ENCODE measurements at places on chromosomes 16 and 17.

DNA sequence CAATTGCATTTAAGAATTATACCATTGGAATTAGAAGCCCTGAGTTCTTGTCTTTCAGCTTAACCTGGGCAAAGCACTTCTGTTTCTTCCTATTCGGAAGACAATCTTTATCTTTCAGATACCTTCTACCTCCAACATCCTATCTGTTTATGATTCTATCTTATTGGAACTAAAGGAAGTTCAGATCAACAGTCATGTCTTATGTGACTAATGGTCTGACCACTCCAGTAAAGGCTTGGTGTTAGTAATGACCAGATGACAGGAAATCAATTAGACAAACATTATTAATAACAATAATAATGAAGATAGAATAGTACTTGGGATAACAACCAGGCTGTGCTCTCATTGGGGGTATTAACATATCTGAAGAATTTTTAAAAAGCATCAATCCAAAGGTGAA, 11.3 kb downstream of the HS3ST3A1 start:
- no peak for DNase-seq

DNA sequence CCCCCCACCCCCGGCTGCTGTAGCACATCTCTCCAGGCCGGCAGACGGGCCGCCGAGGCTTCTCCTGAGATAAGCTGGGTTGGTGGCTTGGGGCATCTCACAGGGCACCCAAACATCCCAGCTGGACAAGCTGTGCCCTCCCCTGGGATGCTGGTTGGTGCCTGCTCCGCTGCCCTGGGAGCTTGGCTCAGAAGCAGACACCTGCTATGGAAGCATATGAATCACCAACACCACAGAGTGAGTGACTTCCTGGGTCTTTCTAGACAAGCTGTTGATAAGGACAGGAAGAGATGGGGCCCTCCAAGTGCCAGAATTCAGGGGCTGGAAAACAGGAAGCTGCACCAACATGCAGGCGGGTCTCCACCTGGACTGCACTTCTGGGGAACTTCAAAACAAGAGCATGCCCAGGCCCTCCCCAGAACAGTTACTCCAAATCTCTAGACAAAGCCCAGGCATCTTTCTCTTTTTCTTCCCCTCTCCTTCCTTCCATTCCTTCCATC, 13.7 kb downstream of the C16orf95 start:
- DNase-seq, result no peak

DNA sequence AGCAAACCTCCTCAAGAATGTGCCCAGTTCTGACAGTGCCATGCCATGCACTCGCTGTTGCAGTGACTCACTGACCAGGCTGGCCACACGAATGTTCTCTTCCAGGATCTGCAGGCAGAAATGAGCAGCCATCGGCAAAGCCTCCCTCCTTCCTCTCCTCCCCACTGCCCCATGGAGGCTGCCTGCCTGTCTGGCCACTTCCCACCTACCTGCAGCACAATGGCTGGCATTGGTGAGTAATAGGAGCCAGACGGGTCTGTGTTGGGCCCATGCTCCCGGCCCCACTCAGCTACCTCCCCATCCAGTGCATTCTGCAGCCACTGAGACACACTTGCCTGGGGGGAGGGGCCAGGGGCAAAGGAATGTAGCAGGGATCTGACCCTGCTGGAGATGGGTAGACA, 2.8 kb upstream of the MATCAP1 start:
- DNase-seq, result no peak

GRCh38 chr17:56597495-56597990, 4.0 kb downstream of the NOG start:
- no peak for DNase-seq

GRCh38 chr16:73047221-73047535, 750 bp downstream of the ZFHX3 start:
- DNase-seq, result no peak

- no peak for DNase-seq
Measured at GRCh38 chr17:40936437-40936971, 942 bp downstream of the KRT23 start.

DNA sequence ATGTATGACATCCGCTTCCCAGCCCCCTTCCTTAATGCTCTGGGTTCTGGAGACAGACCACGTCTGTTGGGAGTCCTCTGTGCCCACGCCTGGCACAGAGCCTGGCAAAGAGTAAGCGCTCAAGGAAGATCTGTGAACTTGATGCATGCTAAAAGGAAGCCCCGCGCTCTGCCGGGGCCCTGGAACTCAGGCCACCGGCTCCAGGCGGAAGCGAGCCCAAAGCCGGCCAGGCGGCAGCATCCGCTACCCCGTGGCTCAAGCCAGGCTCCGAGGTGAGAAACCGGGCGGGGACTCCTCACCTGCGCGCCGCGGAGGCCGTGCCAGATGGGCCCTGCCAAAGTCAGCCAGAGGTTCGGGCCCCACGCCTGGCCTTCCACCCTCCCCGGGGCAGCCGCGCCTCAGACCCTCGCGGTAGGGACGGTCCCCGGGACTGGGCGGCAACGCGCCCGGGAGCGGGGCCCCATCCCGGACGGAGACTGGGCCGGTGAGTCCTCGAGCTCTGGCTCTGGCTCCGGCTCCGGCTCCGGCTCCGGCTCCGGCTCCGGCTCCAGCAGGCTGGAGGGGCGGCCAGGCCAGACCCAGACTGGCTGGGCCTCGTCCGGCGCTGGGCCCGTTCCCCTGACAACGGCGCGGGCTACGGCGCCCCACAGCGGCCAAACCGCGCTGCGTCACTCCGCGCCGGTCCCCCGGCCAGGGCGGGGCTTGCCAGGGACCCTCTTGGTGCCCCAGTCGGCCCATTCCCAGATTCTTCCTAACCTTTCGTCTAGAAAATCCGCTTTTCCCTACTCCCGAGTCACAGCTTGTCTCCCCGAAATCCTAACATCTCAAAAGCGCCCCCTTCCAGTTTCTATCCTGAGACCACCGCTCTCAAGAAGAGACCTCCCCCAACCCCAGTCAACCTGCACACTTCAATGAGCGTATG, at the start of gene ZDHHC1:
Gene ZDHHC1 (minus strand): TSS at position 606 of the 922 bp plus-strand sequence. CDS start 8,702 bp downstream, outside the sequence.
- DNase-seq, result no peak

- no peak for DNase-seq
Measured at GRCh38 chr17:58306131-58306951, 22.3 kb downstream of the TSPOAP1 start.

DNA sequence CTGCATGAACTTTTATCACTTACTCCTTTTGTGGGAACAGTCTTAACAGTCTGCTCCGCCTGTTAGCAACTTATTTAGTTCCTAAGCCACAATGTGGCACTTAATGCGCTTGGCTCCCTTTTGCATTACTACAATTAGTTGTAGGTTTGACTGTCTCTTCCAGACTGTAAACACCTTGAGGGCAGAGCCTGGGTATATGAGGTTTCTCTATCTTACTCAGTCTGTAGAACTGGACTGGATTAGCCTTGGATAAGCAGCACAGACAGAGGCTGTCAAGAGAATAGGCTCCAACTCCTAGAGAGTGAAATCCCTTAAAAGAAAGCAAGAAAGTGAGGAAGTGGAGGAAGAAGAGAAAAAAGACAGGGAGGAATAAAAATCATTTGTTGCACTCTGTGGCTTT, 268.3 kb upstream of the MAF start:
- DNase-seq, result no peak

DNA sequence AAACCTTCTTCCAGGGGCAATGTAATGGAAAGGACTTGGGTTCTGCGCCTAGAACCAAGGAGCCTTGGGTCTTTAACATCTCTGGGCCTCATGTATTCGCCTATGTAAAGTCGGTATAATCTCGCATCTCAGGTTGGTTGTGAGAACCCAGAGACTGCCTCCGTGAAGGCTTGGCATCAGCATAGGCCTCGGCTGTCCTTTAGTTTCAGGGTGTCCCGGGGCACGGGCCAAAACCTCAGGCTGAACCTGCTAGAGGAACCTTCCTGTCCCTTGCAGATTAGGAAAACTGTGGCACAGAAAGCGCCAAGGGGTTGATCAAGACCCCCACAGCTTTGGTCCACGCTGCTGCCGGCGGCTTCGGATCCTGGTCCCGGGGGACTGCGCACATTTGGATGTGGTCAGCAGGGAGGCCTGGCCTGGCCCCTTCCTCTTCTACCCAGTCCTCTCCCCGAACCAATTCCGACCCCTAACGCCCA, 772 bp upstream of the PHAF1 start:
- DNase-seq, result no peak

- DNase-seq, result no peak
Measured at GRCh38 chr17:7745748-7746470, 28.4 kb downstream of the DNAH2 start.

GRCh38 chr17:8413328-8413727, 15.7 kb upstream of the RNF222 start:
- no peak for DNase-seq

DNA sequence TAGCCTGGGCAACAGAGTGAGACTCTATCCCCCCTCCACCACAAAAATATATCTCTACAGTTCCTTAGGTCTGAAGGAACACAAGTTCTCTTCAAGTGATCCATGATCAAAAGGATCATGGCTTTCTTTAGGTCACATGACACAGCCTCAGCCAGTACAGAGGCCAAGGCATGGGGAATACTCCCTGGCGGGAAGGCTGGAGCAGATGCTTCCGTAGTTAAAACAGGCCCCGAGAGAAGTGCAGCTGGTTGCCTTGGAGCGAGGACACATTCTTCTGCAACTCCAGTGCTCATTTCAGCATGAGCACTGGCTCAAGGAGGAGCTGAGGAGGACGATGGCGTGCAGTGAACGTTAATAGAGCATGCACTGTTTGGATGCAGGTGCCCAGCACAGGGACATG, 13.5 kb downstream of the CDIP1 start:
- DNase-seq, result no peak

DNA sequence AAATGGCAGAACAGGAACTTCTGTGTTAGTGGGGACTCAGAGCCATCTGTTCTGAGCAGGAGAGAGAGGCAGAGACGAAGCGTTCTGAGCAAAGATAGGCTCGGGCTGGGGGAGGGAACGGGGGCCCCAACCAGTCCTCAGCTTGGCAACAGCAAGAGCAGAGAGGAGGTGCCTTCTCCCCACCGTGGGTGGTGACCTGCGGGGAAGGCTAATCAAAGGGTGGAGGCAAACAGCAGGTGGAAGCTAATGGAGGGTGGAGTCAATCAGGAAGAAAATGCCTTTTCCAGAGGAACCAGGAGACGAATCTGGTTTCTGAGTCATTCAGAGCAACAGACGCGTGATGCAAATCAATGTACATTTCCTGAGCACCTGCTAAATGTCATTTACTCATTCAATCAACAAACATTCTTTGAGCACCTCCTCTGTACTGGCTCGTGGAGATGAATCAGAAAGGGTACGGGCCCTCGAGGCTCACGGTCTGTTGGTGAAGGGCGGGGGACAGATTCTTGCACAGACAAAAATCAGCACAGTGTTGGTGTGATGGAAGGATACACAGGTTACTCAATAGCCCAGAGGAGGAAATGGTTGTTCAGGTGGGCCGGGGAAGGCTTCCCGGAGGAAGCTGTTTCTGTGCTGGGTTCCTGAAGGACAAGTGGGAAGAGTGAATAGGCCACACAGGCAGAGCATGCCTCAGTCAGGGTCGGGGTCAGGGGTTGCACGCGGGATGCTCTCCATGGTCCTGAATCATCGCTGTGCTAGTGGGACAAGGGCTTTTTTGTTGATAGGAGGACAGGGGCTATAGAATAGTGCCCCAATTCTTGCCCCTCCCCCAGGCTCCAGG, 5.7 kb upstream of the SPNS2 start:
- peak; percentile 32 for DNase-seq

All from CD4-positive, CD25-positive, alpha-beta regulatory T cell (primary cell).